Activated naive CD4-positive, alpha-beta T cell (primary cell): ENCODE measurements at places on chromosomes 1 and 21.
A peak's percentile ranks its signal among the peaks of the same experiment; 100 is the strongest.

DNA sequence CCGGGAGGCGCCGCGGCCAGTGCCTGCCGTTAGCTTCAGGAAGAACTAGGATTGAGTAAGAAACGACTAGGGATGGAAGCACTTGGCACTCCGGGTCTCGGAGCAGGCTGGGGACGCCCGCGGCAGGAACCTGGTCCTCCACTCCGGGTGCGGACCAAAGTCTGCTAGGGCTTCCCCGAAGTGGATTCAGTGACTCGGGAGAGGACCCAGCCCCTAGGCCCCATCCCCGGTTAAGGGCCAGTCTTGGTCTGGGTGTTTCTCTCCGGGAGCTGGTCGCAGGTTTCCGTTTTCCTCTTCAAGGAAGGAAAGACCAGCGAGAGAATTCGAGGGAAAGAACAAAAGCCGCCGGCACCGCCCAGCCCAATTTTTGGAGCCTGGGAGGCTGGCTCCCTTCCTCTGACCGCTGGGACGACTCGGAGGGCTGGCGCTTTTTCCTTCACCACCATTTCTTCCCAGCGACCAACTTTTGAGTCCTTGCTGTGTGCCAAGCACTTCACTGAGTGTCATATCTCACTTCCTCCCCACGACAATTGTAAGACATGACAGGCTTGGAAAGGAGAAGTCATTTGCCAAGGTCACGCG is 16.8 kb upstream of the STMN1 start:
- no peak for DNase-seq

GRCh38 chr1:19596065-19596713 is 47.9 kb upstream of the NBL1 start:
- no peak for DNase-seq

DNA sequence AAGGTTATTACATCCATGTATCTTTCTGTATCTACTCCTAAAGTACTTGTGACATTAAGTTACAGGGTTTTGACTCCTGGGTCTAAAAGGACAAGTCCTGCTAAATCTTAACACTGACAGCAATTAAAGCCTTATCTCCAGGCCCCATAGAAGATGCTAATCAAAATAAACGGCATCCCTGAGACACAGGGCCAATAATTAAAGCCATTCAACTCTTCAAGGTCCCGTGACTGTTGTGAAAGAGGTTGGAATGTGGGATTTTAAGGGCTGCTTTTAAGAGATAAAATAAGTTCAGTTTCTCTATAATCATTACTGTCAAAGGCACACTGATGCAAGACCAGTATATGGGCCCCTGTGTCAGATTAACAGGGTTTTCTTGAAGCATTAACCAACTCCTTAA is 8.3 kb downstream of the DNAI4 start:
- no peak for DNase-seq

- DNase-seq: no peak
Measured at GRCh38 chr1:228087771-228088251, 5.3 kb downstream of the ARF1 start.

DNA sequence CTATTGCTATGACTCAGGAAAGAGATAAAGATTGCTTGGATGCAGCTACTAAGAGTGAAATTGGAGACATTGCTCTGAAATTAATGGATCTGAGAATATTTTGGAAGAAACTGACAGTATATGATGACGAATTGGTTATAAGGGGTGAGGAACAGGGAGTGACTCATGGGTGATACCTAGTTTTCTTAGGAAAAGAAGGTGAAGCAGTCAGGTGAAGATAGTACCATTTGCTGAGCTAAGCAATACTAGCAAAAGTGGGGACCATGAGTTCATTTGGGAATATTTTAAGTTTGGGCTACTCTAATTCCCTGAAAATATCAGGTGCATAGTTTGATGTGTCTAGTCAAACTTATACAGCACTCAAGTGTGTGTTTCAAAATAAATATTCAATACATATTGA is 260.1 kb upstream of the NFIA start:
- no peak for DNase-seq

DNA sequence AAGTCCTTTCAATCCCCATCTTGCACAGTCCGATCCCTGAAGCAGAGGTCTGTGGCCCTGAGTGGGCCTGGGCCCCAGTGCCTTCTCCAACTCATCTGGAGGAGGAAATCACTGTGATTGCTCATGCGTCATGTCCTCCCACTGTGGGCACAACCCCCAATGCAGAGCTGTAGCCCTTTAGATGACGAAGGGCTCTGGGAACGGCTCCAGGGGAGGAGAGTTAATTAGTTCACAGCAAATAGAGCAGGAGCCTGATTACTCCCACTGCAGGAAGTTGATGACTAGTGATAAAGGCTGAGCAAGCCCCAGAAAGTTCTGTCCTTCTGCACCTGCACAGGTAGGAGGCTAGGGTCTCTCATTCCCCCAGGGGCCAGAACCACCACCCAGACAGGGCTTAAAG is 111.5 kb downstream of the CCDC185 start:
- DNase-seq: no peak

- no peak for DNase-seq
Measured at GRCh38 chr1:226730071-226730470, 9.0 kb downstream of the ITPKB start.

- DNase-seq: no peak
Measured at GRCh38 chr1:35386959-35387358, 118.5 kb downstream of the ZMYM4 start.

DNA sequence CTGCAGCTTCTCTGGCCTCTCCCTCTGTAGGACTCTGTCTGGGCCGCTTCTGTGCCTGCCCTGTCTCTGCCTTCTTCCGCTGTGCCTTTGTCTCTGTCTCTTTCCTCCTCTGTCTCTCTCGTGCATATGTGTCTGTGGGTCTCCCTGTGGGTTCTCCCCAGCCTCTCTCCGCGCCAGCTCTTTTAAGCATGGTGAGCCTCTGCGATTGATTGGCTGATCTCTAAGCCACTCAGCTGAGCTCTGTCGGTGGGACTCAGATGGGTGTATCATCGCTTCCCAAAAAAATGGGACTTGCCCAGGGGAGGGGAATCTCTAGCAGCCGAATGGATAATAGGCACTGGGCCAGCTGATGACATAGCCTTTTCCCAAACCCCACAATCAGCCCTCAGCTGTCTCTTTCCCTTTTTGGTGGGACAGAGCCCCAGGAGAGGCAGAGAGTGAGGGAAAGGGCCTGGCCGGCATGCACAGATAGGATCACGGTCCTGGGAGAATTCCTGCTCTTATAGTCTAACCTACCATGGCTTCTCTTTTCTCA is at the start of gene ADAMTS4:
Gene ADAMTS4, minus strand, starts transcription at position 158 of the 535 bp plus-strand sequence. CDS start 427 bp downstream, outside the sequence.
- no peak for DNase-seq

GRCh38 chr21:43362321-43362791 is 64.6 kb downstream of the SIK1 start:
- DNase-seq: peak; percentile 56

DNA sequence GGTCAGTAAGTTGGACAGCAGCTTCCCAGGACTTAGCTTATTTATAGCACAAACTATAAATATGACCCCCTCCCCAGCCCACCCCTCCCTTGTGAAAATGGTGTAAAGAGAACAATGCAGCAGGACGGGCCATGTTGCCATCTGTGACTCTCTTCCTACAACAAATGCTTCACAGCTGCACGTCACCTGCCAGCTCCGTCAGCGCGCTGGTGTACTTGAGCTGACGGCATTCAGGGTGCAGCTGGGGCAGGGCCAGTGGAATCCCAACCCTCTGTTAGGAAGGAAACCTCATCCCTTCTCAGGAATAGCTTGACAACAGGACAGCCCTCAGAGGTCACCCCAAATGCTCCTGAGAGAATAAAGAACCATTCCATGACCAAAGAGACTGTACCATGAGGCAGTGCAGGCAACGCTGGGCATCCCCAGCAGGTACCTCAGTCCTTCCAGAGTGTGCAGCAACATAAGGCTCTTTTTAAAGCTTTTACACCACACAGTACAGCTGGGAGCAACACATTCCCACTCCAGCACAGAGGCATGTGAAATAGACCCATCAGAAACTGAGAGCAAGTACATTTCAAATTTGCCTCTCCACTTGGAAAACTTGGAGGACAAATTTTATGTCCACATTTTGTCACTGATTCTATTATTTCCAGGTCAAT is 85.0 kb downstream of the ATP1A1 start:
- no peak for DNase-seq

- no peak for DNase-seq
Measured at GRCh38 chr1:17674726-17675500, 80.2 kb upstream of the ACTL8 start.

DNA sequence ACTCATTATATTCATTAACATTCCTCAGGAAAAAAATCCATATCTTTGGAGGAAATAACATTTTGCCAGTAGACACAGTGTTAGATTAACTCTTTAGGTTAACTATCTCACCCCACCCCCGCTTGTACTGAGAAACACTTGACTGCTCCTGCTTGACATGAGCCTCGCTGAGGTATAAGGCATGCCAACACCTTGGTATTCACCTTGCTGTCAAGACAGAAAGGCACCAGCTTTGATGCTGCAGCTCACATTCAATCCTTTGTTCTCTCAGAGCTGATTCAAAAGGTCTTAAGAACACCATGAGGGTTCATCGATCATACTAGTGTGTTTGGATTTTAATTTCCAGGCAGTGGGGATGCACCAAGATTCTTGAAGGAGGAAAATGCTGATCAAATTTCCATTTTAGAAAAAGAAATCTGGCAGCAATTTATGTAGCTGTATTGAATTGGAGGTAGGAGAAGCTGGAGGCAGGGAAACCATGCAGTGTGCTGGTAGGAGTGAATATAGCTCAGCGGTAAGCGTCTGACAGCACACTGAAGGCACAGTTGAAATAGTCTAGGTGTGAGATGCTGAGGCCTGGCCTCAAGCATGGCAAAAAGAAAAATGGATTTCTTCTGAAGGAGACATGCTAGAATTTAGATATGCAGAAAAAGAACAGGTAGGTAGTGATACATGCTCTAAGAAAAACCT is 108.0 kb upstream of the ST6GALNAC5 start:
- no peak for DNase-seq

GRCh38 chr1:248872752-248873408 is 14.0 kb upstream of the ZNF692 start:
- no peak for DNase-seq

DNA sequence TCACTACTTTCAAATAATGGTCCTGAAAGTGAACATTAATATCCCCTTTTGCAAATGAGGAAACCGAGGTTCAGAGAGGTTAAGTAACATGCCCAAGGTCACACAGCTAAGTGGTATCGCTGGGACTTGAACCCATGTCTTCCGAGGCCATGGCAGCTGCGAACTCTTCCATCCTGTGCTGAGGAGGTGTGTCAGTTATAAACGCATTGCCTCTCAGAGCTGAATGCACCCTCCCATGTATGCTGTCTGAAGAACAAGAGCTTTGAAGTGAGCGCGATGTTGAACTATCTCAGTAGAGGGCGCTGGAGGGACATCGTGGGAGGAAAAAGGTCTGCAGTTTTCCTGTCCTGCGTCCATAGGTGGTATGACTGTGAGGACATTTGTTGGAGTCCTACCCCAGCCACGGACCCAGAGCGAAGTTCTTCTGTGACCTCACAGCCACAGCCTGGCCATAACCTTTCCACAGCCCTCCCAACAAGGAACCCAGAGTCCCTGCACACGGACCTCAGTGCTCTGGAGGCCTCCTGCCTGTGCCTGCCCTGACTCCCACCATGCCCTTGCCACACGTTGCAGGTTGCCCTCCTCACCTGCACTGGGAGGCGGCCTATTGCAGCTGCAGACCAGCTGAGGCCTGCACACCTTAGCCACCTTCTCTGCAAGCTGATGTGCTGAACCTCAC is 7.5 kb downstream of the MYOC start:
- peak; percentile 45 for DNase-seq

GRCh38 chr1:245957427-245957826 is 549.7 kb downstream of the SMYD3 start:
- no peak for DNase-seq

- no peak for DNase-seq
Measured at GRCh38 chr21:38798081-38798480, 7.6 kb upstream of the ETS2 start.

DNA sequence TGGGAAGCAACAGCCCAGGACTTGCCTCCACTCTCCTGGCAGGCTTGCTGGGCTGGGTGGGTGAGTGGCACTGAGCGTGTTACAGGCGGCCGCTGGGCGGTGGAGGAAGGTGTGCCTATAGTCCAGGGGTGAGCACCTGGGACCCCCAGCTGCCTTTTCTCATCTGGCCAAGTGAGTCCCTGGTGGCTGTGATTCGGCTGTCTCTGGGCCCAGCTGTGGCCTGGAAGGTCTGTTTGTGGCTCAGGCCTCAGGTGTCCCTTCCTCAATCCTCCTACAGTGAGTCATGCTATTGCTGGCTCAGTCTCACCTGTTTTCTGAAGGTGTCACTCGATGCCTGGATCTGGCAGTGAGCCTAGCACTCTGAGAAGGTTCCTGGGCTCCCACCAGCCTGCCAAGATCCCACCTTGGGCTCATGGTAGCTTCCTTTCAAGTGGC is 564.2 kb downstream of the PTPRU start:
- DNase-seq: no peak

- no peak for DNase-seq
Measured at GRCh38 chr1:246117066-246117791, 389.9 kb downstream of the SMYD3 start.

- DNase-seq: no peak
Measured at GRCh38 chr1:21313203-21313885, 23.1 kb upstream of the ECE1 start.

GRCh38 chr1:226725897-226726267 is 13.2 kb downstream of the ITPKB start:
- no peak for DNase-seq

GRCh38 chr1:153474347-153474746 is 13.9 kb upstream of the S100A7 start:
- no peak for DNase-seq

DNA sequence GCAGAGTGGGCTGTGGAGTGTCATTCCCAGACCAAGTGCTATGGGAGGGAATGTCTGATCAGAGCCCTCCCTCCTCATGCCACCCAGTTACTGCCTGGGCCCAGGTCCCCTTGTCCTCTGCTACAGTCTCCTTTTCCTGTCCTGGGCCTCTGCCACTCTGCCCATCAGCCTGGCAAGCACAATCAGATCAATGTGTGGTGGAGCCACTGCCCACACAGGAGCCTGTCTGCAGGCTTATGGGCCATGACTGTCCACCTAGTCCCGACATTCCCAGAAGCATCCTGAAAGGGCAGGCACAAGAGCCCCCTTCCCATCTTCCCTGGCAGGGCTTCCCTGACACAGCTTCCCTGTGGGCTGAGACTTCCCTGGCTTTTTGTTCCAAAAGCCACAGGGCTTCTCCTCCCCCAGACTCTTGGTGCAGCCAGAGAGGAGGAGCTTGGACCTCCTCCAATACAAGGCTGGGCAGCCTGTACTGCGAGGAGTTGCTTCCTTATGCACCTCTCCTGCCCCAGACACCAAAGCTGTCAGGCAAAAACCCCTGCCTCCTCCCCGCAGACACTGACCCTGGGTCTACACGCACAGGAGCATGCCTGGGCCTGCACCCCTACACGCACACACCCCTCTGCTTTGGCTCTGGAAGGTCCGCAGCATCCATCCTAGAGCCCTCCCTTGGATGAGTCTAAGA is 29.2 kb upstream of the CNTN2 start:
- DNase-seq: no peak

DNA sequence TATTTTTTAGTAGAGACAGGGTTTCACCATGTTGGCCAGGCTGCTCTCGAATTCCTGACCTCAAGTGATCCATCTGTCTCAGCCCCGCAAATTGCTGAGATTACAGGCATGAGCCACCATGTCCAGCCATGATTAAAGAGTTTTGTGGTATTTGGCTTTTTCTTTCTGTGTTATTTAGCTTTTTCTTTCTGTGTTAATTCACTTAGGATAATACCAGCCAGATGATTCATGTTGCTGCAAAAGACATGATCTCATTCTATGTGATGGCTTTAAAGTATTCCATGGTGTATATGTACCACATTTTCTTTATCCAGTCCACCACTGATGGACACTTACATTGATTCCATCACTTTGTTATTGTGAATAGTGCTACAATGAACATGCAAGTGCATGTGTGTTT is 1135.2 kb downstream of the AMY1C start:
- DNase-seq: no peak

GRCh38 chr21:21907271-21907670 is 909.1 kb downstream of the NCAM2 start:
- DNase-seq: no peak
